Stimulated activated naive CD4-positive, alpha-beta T cell (primary cell): ENCODE measurements at places on chromosomes 16 and 17.

GRCh38 chr16:81880816-81881215 lies 101.7 kb downstream of the PLCG2 start:
- DNase-seq: no peak

- no peak for DNase-seq
Measured at GRCh38 chr17:19531780-19532501, 1.7 kb upstream of the SLC47A1 start.

DNA sequence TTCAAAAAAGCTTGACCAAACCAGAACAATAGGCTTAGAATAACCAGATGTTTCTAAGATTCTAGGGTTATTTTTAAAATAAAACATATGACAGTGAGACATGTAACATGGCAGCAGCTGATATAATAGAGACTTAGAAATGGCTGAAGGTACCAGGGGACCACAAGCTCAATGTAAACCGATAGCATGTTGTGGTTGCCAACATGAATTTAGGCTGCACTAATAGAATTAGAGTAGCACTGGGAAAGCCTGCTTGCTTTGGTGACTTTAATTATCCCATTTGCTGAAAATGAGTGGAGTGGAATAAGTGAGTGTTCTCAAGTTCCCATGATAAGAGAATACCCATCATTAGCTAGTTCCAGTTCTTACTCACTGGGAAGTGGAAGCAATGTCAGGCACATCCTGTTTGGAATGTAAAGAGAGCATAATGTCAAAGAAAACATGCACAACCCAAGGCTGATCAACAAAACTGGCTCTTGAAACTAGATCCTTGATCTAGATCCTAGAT lies 621.2 kb upstream of the CDH5 start:
- no peak for DNase-seq

DNA sequence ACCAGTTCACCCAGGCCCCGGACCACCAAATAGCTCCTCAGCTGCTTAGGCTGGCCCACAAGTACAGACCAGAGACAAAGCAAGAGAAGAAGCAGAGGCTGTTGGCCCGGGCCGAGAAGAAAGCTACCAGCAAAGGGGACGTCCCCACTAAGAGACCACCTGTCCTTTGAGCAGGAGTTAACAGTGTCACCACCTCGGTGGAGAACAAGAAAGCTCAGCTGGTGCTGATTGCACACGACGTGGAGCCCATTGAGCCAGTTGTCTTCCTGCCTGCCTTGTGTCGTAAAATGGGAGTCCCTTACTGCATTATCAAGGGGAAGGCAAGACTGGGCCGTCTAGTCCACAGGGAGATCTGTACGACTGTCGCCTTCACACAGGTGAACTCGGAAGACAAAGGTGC lies 15.4 kb downstream of the FOXF1 start:
- DNase-seq: no peak

DNA sequence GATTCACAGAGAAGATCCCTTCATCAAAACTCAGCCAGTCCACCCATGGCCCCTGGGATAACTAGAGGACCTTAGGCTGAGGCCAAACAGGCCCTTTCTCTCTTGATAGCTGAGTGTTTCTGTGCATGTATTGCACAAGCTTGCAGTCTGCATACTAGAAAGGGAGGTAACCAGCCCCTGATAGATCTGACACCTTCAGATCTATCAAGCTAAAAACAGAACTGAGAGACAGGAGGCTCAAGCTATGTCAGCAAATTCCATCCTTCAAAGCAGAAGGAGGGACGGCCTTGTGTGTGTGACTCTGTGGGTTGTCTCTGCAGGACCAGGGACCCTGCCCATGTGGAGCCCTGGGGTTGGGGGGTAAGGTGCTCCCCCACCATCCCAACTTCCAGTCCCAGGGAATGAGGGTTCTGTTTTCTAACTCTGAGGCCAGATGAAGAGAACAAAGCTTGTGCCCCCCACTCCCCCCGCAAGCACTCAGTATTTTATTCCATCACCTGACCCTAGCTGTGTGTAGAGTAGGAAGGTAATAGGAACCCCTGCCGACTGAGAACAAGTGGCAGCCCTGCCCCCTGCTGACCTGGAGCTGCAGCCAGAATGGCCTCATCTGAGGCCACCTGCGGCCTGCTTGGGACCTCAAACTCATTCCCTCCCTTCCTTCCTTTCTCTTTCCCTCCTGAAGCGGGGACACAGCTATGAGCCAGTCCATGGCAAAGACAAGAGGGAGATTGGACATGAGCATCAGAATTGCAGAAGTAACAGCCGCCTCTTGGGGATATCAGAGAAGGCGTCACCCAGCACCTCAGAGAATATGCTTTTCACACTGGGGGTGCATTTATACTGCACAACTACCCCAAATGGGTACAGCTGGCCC lies 63.8 kb downstream of the SMPD3 start:
- DNase-seq: no peak

DNA sequence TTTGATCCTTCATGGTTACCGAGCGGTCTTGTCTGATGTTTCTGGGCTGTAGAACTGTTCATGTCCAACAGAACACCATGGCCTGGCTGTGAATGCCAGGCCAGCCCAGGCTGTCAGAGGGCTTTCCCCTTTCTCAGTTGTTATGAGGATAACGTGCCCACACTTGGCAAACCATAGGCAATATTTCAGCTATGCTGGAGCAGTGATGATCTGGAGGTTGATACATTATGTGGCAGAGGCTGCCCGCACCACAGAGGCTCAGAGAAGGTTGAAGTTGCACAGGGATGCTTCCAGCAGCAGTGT lies 92.9 kb downstream of the C16orf78 start:
- DNase-seq: no peak

- DNase-seq: no peak
Measured at GRCh38 chr17:8875436-8875835, 8.0 kb upstream of the PIK3R6 start.

DNA sequence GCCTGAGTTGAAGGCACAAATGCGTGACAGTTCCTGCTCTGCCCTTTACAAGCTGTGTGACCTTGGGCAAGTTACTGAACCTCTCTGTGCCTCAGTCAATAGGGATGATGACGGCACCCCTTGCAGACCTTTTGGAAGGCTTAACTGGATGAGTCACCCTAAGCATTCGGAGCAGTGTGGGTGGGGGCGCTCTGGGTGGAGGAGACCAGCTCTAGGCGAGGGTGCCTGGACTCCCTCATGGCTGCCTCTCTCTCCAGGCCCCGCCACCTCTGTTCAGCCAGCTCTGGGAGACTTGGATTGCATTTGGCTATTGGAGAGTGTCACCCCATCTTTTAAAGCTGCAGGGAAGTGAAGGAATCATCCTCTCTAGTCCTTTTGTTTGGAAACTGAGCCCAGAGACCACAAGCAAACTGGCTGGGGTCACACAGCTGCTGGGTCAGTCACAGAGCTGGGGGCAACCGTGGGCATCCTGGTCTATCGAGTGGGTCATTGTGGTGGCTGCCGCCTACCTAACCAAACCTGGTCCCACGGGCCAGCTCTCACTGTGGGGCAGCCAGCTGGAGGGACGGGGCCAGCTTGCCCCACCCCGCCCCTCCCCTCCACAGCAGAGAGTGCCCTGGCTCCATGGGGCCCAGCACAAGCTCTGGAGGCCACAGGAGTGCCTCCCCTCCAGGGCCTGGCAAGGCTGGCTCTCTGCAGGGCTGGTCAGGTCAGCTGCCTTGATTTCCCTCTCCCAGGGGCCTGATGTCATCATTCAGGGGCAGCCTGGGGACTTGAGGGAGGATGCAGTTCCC lies 20.2 kb upstream of the GSE1 start:
- no peak for DNase-seq

DNA sequence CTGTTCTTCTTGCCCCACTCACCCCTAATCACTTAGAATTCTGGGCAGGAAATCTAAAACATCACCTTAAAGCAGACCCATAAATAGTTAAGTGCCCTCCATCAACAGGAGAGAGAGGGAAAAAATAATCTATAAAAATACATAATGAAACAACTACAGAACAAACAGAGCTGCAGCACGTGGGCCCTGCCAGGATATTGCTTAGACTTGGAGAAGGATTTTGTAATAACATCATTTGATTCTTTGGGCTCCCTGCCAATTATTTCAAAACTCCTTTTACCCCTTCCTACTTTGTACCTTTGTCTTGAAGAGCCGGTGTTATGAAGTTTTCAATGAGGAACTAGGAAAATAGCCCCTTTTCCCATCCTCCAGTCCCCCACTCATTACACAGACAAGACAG lies 130.6 kb upstream of the TOX3 start:
- no peak for DNase-seq

DNA sequence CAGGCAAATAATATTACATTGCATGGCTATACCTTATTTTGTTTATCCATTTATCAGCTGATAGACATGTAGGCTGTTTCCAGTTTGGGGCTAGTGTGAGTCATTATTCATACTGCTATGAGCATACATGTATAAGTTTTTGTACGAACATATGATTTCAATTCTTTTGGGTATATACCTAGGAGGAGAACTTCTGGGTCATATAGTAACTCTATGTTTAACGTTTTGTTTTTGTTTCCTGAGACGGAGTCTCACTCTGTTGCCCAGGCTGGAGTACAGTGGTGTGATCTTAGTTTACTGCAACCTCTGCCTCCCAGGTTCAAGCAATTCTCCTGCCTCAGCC lies 2.4 kb upstream of the ITGAL start:
- DNase-seq: no peak
